ENCODE measurements at places on chromosomes 7 and 10.

- peak; percentile 47 for DNase-seq
Measured at GRCh38 chr10:28367929-28368484, 65.1 kb upstream of the MPP7 start.

- no peak for DNase-seq
Measured at GRCh38 chr7:96059075-96059474, 262.8 kb downstream of the SLC25A13 start.

- DNase-seq, result no peak
Measured at GRCh38 chr10:62554632-62555199, 180.5 kb downstream of the ZNF365 start.

- no peak for DNase-seq
Measured at GRCh38 chr10:13496164-13496563, 32.6 kb downstream of the BEND7 start.

GRCh38 chr10:75600833-75601232 is 169.4 kb downstream of the LRMDA start:
- DNase-seq, result no peak

DNA sequence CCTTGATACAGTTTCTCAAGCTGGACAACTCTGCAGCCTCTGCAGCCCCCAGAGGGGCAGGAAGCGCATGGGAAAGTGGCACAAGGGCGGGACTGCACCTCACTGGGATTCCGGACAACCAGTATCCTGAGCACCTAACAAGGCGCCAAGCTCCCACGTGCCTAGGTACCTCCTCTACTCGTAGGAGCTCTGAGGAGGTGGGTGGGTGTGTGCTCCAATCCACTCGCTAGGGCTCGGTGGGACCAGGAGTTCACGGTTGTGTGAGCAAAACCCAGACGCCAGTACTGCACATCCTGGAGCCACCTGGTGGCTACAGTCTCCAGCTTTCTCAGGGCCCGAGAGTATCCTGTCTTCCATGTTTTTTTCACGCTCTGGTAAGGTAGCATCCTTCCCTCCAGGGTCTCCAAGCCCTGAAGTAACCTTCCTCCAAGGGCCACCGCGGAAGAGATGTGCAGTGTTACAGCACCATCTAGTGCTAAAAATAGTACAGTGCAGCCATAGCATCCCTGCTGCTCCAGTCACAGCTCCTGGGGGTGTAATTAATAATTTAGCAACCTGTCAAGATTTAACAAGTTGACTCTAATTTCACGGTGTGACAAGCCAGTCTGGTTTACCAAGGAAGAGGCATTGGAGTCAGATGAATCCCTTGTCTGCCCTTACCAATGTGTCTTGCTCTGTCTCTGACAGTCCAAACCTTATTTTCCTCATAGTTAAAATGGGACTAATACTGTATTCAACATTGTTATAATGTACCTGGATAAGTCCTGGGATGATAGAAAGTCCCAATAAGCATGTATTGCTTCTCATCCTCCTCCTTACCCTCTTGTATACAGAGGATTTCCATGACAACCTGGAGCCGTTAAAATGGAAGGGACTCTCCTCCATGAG is 70.4 kb downstream of the HERPUD2 start:
- DNase-seq, result peak; percentile 23

DNA sequence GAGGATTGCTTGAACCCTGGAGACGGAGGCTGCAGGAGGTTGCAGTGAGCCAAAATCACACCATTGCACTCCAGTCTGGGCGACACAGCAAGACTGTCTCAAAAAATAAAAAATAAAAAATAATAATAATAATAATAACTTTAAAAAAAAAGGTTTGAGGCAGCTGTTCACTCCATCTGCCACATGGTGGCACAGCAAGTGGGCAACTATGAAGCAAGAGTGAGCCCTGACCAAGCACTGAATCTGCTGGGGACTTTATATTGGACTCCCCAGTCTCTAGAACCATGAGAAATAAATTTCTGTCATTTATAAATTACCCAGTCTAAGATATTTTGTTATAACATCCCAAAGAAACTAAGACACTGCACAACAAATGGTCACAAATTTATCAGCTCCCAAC is 14.6 kb upstream of the BRI3 start:
- DNase-seq, result no peak

DNA sequence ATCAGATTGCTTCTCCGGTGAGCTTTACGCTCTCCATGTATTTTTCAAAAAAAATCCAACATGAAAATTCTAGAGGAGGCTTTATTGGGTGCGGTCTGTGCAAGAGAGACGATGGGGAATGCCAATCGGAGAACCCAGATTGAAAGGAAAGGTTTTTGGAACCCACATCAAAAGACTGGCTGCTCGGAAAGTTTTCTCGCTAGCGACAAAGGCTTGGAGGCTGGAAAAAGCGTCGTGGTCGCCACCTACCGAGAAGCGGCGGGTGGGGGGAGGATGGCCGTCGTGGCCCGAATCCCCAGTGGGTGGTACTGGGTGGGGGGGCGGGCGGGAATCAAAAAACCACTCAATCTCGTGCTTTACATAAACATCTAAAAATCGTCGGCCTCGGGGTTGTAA is 1.1 kb upstream of the GTF2I start:
- DNase-seq, result peak; percentile 20

DNA sequence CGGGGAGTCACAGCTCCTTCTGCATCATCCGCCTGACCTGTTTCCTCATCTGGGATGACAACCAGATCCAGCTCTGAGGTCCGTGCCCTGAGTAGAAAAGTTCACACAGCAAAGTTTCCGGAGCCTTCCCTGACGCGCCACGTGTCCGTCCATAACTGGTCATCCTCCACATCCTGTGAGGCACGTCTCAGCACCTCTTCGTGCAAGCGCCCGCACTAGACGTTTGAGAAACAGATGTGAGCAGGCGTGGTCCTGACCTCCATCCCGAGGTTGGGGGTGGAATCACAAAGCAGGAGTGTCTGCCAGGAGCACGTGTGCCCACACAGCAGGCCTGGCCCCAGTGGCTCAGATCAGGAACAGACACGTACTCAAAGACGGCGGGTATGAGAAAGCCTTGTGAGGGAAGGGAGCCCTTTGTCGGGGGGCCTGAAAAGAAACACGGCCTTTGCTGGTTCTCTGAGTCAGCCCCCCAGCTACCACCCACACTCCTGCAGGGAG is 520.8 kb downstream of the DNAJB6 start:
- DNase-seq, result no peak

DNA sequence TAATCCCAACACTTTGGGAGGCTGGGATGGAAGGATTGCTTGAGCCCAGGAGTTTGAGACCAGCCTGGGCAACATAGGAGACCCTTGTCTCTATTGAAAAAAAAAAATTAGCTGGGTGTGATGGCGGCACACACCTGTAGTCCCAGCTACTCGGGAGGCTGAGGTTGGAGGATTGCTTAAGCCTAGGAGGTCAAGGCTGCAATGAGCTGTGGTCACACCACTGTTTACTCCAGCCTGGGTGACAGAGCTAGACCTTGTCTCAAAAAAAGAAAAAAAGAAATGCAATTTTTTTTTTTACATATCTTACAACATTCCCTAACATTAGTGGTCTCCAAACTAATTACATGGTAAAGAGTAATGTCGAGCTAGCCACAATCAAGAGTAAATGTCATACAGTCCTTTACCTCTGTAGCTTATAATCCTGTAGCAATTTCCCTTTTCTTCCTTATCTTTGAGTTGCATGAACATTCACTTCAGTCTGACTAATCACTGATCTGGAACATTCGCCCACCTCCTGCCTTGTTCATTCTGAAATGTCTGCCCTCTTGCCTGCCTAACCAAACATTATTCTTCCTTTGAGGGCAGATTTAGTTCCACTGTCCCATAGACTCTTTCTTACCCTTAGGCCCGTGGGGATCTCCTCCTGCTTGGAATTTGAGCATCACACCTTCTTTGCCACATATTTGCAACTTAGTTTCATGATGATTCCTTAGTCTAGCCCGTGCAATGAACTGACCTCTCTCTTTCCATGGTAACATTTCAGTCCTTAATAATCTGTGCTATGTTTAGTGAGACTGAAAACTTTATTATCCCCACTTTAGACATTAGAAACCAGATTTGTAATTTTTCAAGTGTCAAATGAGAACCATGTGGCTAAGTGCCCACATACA is 4.8 kb upstream of the VCL start:
- peak; percentile 59 for DNase-seq

GRCh38 chr7:33952824-33953223 is 47.5 kb downstream of the BMPER start:
- no peak for DNase-seq

GRCh38 chr7:51256916-51257315 is 59.7 kb downstream of the COBL start:
- DNase-seq, result no peak

GRCh38 chr7:5404421-5404826 is 19.2 kb downstream of the TNRC18 start:
- DNase-seq, result no peak

GRCh38 chr10:82874671-82875070 is 999.7 kb downstream of the NRG3 start:
- no peak for DNase-seq

DNA sequence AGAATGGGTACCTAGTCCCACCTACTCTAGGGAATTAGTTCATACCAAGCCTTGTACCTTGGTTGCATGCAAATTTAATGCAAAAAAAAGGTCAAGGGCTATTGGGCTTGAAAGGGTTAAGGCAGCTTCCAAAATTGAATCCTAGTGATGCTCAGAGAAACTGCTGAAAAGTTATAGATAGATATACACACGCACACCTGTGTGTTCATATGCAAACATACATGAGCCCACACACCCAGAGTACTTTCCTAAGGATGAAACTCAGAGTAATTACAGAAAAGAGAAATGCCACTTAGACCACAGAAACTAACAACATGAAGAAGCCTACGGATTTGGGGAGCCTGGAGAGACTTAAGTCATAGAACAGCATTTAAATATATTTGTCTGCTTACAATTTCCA is 1.5 kb downstream of the SLC25A13 start:
- DNase-seq, result no peak

GRCh38 chr10:133186416-133187090 is 26.5 kb downstream of the KNDC1 start:
- no peak for DNase-seq

- DNase-seq, result no peak
Measured at GRCh38 chr10:117186832-117187615, 10.3 kb upstream of the KCNK18 start.

DNA sequence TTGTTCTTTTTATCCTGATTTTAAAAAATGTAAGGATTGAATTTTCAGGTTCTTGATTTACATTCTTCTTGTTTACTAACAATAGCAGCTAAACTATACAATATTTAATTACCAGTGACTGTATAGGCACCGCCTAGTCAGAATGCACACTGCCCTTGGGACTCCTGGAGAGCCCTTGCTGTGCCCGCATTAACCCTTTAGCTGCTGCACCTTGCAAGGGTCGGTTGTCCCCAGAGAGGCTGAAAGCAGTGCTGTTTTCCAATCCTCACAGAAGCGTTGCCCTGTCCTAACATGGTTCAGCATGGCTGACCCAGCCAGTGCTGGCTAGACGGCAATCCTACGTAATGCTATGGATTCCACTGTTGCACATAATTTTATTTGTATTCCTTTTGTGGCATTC is 102.6 kb downstream of the HECW1 start:
- no peak for DNase-seq

GRCh38 chr10:113264333-113265131 is 288.3 kb upstream of the HABP2 start:
- no peak for DNase-seq

DNA sequence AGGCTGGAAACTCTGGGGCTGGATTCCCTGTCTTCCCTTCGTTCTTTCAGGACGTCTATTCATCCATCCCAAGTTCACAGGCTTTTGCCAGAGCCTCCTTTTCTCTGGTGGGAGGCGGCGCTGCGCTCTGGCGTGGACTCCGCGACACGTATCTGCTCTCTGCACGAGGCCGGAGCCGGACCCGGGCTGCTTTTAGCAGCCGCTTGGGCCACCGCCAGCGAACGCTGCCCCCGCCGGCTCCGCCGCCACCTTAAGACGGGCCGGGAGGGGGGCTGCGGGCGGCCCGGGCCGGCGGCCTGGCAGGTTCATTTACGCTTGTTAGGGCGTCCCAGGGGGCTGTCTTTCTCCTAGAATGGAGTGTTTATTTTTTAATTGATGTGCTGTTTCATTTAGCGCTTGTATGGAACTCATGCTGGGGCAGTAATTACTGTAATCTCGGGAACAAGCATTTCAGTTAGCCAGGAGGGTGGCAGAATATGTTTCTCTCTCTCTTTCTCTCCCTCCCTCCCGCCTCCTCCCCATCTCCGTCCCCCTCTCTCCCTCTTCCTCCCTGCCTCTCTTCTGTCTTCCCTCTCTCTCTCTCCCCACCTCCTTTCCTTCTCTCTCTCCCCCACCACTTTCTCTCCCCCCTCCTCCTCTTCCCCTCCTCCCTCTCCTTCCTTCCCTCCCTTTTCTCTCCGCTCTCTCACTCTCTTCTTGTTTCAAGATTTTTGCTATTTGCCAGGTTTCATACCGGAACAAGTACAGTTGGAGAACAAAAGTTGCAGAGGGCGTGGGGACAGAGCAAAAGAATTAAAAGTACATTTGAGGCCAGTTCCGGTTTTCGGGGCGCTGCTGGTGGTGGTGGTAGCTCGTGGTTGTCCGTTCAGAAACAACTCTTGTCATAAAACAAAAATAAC is 1.3 kb upstream of the FZD8 start:
- no peak for DNase-seq

DNA sequence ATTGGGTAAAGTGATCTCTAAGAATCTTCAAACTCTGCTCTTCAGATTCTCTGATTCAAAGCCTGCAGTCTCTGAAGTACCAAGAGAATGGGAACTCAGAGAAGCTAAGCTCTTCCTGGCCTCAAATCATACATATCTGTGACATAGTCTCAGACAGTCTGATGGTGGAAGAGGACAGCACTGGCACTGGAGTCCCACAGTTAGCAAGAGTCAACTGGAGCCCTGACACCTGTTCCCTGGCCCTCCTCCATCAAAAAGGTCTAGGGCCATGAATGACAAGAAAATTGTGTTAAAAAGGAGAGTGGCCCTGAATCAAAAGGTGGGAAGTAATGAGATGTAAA is 37.7 kb downstream of the PRSS2 start:
- DNase-seq, result no peak

- no peak for DNase-seq
Measured at GRCh38 chr7:30087371-30087770, 47.4 kb upstream of the MTURN start.

- DNase-seq, result no peak
Measured at GRCh38 chr7:28447071-28447470, 34.8 kb downstream of the CREB5 start.

Data from GDM1 (cell line).